Stimulated activated CD4-positive, alpha-beta T cell treated with anti-CD3 and anti-CD28 coated beads, TNF-alpha, amount 100 ng/mL, for 48 hours (primary cell): ENCODE measurements at places on chromosomes 7 and 10.

- DNase-seq, result no peak
These were observed 6.3 kb downstream of the KIAA1217 start for GRCh38 chr10:24215196-24215595.

DNA sequence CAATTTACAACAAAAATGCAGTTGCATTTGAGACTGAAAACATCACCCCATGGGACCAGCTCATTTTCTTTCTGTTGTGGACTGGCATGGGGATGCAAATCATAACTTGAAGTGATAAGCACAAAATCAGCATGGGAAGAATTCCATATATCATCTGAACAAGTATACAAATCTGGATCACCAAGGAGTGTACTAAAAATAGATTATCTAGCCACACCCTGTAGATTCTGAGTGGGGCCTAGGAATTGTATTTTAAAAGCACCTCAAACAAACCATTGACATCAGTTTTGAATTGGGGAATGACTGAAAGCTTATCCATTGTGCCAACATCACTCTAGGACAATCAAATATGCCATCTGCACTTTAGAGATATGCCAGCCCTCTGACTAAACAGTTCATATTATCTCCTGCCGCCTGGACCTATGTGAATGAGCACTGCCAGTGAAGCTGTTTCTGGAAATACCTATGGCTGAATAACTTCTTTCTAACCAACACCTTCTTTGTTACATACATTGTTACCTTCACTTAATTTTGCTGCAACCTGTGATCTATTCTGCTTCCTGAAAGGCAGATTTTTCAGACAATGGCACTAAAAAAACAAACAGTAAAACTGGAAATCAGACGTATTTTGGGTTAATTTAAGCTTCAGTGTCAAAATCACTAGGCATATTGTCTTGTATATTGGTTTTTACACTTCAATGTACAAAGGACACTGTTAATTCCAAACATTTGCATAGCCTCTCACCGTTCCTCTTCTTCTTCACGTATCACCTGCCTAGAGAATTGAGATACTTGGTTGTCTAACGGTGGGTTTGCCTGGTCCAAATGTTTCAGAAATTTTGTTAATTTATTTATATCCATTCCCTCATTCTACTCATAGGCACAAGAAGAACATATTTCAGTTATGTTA is 42.4 kb upstream of the HGF start:
- no peak for DNase-seq

- no peak for DNase-seq
These were observed 218.0 kb downstream of the WDR37 start for GRCh38 chr10:1274111-1274661.

GRCh38 chr10:108957681-108958080 is 965.6 kb downstream of the XPNPEP1 start:
- no peak for DNase-seq
